OCI-M1 (cell line): ENCODE measurements at places on chromosomes 5 and 9.
A peak's percentile ranks its signal among the peaks of the same experiment; 100 is the strongest.

GRCh38 chr5:82422001-82422740 is 144.0 kb upstream of the RPS23 start:
- peak; percentile 62 for DNase-seq

GRCh38 chr5:76084496-76085242 is 1.5 kb downstream of the SV2C start:
- DNase-seq, result no peak

DNA sequence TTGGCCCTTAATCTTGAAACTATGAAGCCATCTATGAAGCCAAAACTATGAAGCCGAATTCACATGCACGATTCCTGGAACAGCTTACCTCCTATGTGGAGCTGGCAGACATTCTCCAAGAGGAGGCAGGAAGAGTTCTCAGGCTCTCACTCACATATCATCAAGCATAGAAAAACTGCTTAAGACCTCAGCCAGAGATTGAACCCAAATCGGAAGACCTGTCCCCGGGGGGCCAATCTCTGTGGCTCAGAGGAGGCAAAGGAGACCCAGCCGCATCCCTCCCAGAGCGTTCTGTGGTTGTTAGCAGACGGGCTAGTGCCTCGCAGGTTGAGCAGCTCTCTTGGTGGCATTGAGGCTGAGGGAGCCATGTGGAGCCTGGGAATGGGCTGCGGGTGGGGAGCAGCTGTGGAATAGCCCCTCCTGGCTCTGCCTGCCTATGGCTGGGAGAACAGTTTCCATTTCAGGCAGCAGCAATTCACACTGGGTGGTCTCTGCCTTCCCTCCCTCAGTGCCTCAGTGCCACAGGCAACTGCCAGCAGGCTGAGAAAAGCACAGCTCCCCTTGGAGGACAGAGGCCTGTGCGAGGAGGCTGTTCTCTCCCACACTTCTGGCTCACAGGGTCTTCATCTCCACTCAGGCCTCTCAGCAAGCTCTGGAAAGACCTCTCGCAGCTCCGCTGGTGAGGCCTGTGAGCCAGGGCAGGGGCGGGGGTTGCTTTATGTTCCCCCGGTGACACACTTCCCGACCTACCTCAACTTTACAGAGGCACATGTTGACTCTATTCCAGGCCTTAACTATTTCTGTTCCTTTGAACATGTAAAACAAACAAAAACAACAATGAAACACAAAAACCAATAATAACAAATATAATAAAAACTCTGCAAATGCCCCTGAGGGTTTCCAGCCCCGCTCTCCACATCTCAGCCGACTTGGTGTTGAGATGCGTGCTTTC is 17.4 kb upstream of the TMEM174 start:
- no peak for DNase-seq

- no peak for DNase-seq
Observed at GRCh38 chr5:103891151-103891550, 328.6 kb upstream of the NUDT12 start.

DNA sequence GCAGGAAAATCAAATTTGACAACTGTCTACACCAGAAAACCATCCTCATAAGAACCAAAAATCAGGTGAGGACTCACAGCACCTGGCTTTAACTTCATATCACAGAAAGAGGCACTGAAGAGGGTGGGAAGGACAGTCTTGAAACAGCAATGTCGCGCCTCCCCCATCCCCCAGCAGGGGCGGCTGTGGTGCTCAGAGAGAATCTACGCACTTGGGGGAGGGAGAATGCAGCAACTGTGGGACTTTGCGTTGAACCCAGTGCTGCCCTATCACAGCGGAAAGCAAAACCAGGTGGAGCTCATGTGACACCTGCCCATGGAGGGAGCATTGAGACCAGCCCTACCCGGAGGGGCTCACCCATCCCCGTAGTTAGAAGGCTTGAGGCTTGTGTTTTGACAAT is 191.8 kb downstream of the MSX2 start:
- DNase-seq, result no peak

DNA sequence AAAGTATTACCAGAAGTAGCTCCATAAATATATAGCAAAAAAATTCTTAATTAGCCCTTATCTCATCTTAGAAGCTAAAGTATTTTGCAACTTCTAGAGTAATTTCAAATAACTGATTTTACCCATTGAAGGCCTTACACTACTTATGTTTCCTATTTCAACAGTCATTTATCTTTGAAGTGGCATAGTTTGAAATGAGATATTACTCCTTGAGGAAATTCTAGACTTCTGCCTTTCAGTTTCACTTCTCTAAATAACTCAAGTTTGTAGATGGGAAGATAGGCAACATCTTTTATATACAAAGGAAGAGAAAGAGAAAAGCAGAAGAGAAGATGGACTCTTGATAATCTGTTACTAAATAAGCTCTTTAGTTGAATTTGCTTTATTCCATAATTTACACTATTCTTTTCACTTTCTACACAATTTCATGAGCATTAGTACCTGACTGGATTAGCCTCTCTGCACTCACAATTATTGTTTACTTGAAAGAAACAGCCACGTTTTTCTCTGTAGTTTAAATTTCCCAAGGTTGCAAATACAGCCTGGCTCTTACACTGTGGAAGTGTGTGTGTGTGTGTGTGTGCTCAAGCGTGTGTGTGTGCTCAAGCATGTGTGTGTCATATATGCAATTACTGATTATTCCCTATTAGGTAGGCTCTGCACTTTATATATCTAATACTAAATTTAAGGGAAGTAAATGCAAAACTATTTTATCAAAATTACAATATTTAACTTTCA is 60.6 kb upstream of the EMB start:
- peak; percentile 91 for DNase-seq

DNA sequence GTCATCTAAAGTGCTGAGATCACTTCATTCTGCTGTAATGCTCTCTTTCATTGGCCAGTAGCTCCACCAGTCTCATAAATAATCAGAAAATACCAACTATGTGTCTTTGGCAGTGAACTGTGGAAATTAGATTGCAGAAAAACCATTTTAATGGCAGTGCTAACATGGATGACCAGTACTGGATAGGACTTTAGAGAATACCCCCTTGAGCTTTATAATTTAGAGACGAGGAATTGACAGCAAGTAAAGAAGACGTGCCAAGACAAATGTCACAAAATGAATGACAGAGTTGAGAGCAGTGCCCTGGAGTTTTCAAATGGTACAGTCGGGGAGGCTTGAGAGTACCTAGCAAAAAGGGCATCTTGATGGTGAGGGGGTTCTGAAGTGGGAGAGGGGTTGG is 5.8 kb downstream of the MSANTD3 start:
- no peak for DNase-seq

DNA sequence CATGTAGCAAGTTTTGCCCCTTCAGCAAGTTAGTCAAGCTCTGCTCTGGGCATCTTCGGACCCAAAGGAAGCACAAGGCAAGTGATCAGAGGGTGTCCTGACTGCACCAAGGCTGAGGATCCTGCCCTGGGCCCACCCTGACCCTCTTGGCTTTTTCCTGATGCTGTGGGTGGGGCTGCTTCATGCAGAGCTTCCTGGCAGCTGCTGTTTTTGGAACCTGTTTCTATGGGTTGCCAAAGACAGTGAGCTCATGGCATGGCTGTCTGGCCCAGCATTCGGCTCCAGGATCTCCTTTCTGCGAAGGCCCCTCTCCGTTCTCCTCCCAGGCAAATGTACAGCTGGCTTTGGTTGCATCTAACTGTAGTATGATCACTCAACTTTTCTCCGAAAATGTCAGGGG is 497.9 kb downstream of the ARHGEF28 start:
- no peak for DNase-seq

GRCh38 chr9:137657606-137658005 is 38.8 kb downstream of the EHMT1 start:
- DNase-seq, result no peak

- DNase-seq, result peak; percentile 15
Observed at GRCh38 chr9:93962017-93962416, 6.9 kb upstream of the BARX1 start.

- DNase-seq, result no peak
Observed at GRCh38 chr5:134708301-134708700, 30.0 kb upstream of the CAMLG start.

GRCh38 chr9:7976167-7976755 is 176.7 kb upstream of the DMAC1 start:
- DNase-seq, result peak; percentile 100

DNA sequence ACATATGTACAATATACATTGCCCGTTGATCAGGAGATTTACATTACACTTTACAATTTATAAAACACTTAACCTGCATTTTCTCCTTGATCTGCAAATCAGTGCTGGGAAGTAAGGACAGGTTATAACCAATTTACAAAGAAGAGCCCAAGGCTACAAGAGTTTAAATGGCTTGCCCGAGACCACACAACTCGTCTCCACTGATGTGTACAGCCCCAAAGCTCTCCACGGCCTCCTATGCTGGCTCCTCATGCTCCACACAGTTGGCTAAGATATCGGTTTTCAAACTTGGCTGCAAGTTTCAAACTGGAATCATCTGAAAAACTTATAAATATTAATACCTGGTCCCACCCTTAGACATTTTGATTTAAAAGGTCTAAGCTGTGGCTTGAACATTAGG is 10.3 kb downstream of the ACTL7B start:
- DNase-seq, result no peak

DNA sequence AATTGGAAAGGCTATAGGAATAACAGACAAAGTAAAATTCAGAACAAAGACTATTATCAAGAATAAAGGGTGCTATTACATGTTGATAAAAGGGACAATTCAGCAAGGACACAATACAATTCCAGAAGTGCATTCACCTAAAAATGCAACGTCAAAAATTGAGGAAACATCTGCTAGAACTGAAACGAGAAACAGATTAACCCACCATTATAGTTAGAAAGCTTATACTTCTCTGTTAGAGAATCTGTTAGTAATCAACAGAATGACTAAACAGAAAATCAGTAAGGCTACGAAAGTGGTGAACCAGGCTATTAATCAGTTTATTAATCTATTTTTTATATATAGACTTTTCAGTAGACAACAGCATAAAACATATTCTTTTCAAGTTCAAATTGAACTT is 14.8 kb downstream of the FCN1 start:
- DNase-seq, result no peak

GRCh38 chr5:79699763-79700400 is 10.2 kb downstream of the CMYA5 start:
- no peak for DNase-seq

DNA sequence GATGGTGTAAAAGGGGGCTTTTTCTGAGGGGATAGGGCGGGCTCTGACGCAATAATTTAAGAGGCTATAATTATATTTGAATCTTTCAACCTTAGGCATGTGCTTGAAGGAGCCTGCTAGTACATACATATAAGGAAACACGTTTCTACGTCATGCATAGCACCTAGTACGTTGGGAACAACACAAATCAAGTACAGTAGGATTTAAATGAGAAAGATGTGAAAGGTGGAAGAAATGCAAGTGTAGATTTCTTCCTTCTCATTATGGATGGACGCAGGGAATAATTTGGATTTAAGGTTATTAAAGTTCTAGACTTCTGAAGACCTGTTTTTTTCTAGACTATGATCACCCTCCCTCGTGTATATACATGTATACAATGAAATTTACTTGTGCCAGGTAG is 927 bp upstream of the CDO1 start:
- DNase-seq, result no peak

GRCh38 chr5:95821110-95822021 is 1.2 kb downstream of the GLRX start:
- peak; percentile 38 for DNase-seq

GRCh38 chr9:133403766-133404453 is 13.9 kb downstream of the REXO4 start:
- DNase-seq, result peak; percentile 25

- DNase-seq, result no peak
Observed at GRCh38 chr9:8489835-8490234, 690.3 kb upstream of the DMAC1 start.

- DNase-seq, result peak; percentile 18
Observed at GRCh38 chr5:50864466-50864865, 198.0 kb downstream of the PARP8 start.

DNA sequence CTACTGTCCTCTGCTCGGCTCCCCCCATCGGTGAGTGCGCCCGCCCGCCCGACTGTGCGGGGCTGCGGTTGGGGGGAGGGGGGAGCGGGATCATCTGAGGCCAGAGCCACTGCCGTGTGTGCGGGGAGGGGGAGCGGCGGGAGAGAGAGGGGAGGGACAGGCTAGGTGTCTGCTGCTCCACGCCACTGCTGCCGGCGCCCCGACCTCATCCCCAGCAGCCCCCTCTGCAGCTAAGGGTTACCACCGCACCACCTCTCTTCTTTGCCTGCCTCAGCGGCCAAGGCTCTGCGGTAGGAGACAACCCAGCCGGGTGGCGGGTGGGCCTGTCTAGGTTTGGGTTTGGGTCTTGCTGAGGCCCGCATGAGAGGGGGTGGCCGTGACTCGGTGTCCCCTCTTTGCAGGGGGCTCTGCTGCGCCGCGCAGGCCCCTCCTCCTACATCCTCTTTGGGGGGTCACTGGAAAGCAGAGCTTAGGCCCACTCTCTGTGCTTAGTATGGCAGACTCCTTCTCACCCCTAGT is 670 bp upstream of the PURA start:
- DNase-seq, result peak; percentile 34

GRCh38 chr9:117796681-117797080 is 92.5 kb downstream of the TLR4 start:
- DNase-seq, result no peak

DNA sequence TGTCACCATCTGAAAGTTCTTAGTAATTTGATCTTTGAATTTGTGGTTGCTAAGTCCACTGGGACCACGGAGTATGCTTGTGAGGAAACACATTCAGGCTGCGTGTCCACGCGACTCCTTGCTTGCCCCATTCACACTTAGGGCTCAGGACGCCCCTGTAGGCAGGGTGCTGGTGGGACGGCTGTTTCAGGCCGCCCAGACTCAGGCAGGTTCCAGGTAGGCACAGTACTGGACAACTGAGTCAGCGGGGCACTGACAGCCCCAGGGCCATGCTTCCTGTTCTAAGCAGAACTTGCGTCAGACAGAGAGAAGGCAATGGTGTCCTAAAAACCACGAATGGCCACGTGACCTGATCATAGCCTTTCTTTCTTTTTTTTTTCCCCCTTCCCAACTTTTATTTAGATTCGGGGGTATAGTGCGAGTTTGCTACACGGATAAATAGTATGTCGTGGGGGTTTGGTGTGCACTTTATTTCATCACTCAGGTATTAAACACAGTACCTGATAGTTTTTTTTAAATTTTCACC is 7.7 kb upstream of the RASGEF1C start:
- DNase-seq, result no peak

DNA sequence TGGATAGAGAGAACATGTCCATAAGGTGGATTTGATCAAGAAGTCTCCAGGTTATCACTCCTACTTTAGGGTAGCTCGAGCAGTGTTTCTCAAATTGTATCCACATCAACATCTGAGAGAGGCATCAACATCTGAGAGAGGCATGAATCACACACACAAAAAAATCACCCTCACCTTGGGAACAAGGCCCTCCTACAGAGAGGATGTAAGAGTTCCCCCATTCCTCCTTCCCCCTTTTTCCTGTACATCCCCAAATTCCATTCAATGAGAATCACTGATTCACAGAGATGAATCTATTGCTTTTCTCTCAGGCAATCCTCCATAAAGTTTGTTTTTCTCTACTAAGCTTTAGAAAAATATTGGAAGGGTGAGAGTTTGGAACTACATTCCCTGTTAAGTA is 233.4 kb upstream of the CDH6 start:
- DNase-seq, result no peak
